ENCODE measurements at places on chromosomes 3 and 15.

DNA sequence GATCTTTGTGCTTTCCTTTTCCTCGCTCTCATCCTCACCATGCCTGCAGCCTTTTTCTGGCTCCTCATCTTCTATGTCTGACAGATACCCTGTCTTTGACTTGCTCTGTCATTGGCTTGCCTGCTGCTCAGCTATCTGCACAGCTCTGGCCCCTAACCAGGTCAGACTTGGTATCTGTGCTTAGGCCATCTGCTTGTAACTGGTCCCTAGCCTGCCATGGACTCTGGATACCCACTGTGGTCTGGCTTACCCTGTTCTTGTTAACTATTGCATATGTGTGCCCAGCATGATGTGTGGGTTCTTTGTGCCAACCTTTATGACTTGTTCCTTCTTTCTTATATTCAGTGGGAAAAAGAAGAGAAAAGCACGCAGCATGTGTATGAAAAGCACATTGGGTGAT is 109.7 kb upstream of the ROPN1 start:
- DNase-seq: no peak

DNA sequence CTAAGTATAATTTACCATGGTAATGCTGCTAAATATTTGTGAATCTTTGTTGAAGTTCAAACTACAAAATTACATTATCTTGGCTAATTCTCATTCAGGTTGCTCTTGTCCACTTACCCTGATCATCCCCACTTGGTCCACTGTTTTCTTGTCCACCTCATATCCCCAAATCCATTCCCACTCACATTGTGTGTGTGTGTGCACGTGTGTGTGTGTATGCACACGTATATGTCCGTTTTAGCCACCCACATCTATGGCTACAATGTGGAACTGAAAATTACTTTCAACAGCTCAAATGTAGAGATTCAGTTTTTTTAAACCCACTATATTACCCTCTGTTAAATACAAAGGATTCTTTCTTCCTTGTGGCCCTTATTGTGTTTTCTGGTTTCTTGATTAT is 15.2 kb upstream of the MEIS2 start:
- DNase-seq: no peak

DNA sequence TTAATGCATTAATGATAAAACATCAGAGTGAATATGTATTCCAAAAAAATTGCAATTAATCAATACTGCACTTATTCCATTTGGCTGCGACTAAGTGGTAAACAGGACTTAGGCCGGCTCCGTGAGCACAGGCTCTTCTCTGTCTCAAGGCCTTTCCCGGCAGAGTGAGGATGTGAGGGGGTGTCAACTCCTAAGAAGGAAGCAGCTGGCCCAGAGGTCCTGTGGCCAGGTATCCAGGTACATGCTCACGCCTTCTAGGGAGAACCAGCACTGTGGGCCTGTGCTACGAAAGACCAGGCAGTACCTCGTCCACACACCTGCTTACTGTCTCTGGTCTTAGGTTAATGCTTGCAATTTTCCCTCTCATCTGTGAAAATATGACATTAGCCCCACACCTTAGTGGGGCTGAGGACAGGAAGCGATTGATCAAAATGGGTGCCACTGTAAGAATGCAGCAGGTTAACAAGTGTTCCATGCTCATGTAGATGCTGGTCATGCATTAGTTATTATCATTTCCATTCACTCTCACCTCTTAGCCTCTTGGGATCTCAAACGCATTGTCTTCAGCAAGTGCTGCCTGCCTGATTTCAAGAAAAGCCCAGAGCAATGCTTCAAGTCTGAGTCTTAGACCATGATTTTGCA is 175.3 kb downstream of the ABHD5 start:
- DNase-seq: no peak

DNA sequence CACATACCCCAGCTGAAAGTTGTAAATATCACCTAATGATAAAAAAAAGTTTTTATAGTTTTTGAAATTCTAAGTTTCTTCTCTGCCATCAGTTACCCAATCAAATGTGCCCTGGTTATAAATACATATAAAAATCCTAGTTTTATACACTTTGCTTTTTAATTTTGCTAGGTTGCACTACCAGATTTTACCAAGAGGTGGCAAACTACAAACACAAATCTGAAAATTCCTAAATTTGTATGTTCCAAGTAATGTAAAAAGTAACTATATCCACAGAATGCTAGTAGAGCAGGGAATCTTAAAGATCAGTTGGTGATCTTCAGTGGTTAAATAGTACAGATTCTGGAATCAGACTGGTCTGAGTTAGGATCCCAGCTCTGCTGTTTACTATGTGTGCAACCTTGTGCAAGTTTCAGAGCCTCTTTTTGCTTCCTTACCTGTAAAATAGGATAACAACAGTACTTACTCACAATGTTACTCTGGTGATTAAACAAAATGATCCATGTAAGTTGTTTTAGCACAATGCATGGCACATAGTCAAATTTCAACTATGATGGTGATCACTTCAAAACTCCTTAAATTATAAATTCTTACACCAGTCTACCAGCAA is 11.0 kb downstream of the TRPM7 start:
- no peak for DNase-seq

DNA sequence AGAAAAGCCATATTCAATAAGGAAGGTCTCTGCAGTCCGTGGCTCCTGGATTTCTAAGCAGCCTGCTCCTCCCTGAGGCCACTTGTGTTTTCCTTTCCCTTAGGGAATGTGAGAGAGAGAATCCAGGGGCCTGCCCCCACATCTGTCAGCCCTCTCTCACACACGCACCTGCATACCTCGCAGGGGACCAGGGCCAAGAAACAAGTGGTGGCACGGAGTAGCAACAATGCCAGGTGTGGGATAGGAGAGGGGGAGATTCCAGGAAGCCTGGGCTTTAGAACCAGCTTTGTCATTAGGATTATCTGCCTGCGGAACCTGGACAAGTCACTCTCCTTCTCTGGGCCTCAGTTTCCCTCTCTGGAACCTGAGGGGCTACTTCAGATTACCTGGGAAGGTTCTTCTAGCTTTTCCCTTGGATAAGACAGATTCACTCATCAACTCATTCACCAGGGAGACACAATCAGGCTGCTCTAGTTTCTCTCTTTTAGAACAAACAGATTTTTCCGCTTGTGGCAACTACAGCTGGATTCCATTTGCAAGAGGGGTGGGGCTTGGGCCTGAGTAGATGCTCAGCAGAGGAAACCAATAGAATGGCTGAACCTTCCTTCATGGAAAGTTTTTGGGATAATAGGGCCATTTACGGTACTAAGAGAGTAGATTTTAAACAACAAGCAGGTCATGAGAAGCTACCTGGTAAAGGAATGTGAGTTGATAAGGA is 19.5 kb downstream of the BCL6 start:
- DNase-seq: no peak

DNA sequence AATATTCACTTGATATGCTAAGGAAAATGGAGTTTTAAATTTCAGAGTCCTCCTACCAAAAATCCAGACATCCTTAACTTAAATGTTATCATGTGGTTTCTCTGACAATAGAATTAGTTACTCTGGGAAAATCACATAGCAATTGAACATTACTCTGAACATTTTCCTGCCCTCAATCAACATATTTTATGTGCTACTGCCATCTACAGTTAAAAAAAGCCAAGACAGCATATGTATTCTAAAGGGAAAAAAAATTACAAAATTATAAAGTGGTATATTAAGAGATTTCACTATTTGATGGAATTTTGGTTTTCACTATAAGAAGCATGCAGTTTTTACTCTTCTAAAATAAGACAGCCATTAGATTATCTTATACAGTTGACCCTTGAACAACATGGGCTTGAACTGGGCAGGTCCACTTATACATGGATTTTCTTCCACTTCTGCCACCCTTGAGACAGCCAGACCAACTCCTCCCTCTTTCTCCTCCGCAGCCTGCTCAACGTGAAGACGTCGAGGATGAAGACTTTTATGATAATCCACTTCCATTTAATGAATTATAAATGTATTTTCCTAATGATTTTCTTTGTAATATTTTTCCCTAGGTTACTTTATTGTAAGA is 122.3 kb downstream of the ATP1B3 start:
- no peak for DNase-seq

- no peak for DNase-seq
Observed at GRCh38 chr3:7734456-7734855, 767.2 kb upstream of the LMCD1 start.

- DNase-seq: no peak
Observed at GRCh38 chr3:165640031-165640430, 197.2 kb downstream of the BCHE start.

DNA sequence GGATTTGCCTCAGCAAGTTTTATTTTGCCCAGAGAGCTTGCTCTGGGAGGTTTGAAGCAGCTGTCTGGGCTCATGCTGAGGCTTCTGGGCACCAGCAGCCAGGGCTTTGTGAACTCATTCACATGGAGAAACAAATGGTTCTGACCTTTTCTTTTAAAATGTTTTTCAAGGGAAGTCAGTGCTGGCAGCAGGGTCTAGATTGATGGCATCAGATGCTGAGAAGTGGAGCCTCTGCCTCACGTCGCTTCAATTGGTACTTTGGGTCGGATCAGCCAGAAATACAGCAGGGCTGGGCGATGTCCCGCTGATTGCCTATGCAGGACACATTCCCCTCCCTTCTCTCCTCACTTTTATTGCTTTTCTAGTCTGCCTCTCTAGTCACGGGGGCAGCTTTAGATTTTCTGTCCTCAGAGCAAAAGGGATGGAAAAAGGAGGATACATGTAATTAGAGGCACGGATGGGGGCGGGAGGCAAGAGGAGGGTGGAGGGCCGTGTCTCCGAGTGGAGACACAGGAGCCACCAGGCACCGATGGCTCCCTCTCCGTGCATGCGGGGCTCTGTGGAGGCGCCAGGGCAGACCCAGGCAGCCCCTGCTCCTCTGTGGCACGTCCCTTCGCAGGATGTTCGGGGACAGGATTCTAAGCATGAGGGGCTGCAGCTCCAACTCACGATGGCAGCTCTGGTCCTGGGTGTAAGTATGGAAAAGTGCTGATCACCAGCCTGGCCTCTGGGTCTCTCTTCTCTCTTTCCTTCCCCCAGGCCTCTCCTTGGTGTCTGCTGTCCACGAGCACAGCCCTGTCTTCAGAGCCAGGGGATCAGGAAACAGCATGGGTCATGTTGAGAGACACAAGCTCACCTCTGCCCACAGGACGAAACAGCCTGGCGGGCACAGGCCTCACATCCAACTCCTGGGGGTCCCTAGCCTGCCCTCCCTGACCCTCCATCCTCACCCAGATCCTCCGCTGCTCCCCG is 116.1 kb downstream of the FAM43A start:
- no peak for DNase-seq

DNA sequence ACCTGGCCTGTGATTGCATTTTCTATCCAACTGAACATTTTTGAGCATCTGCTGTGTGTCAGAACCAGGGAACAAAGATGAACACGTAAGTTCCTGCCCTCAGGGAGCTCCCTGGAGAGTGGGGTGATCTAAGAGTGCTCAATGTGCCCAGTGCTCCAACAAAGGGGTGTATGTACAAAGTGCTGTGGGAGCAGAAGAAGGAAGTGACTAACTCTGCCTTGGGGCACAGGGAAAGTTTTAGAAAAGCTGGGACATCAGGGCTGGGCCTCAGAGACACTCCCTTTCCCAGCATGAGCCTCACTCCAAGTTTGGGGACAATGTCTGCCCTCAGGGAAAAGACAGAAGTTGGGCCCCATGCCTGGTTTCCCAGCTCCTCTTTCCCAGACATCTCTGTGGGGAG is 27.6 kb upstream of the BNC1 start:
- no peak for DNase-seq

DNA sequence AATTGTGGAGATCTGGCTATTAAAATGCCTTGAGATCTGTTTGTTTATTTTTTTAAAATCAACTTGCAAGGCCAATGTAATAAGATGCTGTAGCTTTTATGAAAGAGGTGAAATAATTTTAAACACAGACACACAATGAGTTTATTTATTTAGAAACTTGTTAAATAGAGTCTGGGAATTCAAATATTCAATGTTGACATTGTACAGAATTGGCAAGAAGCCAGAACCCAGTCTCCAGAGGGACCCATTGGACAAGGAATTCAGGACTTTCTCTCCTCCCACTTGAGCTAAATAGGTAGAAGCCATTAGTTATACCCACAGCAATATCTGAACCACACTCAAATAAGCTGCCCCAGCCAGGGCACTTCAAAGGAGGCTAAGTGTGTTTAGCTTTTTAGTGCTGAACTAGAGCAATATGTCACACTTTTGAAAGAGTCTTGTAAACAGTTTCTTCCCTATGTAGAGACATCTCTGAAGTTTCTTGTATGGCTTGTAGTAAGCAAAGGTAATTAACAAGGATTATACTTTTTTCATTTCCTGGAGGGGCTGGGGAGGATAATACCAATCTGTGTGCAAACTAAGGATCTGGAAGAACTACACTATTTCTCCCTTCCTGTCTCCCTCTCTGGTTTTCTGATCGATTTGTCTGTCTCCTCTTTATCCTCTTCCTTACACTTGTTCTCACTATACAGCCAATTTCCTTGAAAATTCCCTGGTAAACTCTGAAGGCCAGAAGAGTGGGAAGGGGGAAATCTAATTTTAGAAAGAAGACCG is 6.0 kb downstream of the MECOM start:
- no peak for DNase-seq

DNA sequence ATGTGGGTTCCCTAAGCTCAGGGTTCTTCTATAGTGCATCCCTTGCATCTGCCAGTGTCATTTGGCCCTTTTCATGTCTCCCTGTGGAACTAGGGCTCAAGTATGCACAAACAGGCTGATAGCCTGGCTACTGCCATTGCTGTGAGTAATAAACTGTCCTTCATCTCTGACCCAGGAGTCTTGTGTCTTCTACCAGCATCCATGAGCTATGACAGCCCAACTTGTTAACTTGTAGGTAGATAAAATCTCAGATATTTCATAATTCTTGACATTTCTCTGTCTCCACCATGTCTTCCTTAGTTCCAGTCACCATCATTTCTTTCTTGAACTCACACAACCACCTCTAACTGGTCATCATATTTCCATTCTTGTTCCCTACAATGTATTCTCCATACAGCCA is 19.5 kb upstream of the BCL2L10 start:
- no peak for DNase-seq

DNA sequence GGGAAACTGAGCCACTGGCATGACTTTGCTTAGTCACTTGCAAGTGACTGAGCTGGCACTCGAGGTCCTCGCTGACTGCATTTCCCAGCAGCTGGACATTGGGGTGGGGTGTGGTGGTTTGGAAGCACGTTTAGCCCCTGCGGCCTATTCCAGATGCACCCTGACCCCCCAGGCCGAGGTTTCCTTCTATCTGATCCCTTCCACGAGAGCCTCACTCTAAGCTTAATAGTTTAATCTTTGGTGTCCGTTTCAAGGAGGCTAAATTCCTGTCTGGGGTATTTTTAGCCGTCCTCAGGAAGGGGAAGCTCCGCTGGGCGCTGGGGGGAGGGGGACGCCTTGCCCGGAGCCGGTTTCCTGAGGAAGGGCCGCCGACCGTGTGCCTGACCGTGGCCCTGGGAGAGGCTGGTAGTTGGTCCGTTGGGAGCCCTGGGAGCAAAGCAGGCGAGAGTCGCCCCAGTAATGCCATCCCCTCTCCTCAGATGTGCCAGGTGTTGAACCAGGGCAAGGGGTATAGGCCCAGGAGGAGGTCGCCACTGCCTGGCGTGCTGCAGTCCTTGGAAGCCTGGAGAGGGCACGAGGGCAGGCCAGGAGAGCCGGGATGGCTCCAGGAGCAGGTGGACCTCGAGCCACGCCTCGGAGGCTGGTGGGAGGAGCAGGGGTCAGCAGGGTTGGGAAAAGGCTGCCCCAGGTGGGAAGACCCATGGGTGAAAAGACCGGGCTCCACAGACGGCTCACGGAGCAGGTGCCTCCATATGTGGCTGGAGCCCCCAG is 37.2 kb downstream of the IDH2 start:
- DNase-seq: no peak

GRCh38 chr15:58854593-58854992 is 78.9 kb downstream of the SLTM start:
- no peak for DNase-seq

- DNase-seq: peak; percentile 25
Observed at GRCh38 chr15:44584162-44584749, 47.3 kb downstream of the EIF3J start.
